ENCODE measurements at places on chromosomes 5 and 9.

DNA sequence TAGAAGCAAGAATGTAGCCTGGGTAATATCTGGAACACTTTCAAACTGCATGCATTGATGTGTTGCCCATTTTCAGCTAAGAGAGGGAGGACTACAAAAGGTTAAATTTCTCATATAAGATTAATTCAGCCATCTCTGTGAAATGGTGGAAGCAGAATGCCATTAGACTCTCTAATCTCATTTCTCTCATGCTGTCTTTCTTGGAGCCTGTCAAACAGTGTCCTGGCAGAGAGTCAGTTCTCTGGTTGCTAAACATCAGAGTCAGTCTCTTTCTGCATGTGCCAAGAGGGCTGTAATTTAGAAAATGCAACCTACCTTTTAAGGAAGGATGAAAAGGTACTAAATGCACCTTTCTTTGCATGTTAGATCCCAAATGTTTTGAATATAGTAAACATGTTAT lies 910 bp upstream of the GARNL3 start:
- no peak for DNase-seq

- no peak for DNase-seq
These were observed 48.2 kb downstream of the CHD1 start for GRCh38 chr5:98880598-98880997.

DNA sequence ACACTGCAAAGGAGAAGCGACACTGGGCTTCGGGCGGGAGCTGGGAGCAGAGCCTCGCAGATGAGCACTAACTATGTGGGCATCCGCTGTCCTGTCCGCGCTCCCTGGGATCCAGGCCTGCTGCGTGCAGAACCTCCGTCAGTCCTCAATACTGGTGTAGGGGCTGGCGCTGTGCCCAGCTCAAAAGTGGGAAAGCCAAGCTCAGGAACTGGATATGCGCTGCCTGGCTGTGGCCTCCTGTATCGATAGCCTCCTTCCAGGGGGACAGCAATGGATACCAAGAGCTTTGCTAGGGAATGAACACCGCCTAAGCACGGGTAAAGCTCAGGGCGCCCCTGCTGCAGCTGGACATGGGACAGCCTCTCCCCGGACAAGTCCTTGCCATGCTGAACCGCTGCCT lies 270.4 kb downstream of the NSG2 start:
- no peak for DNase-seq

DNA sequence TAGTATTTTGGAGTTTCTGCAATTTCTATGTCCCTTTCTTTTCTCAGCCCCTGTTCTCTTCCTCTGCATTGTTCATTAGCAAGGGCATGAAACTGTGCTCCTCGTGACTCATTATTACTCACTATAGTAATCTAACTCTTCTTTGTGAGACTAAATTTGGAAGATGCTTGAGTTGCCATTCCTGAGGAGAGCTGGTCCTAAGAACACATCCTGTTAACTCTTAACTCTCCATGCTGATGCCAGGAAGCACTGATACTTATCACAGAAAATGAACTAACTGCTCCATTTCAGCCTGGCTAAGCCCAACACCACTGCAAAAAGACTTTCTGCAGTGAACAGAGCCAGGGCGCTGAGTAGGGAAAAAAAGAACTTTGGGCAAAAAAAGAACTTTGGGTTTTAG lies 10.6 kb upstream of the CSNK1A1 start:
- no peak for DNase-seq

DNA sequence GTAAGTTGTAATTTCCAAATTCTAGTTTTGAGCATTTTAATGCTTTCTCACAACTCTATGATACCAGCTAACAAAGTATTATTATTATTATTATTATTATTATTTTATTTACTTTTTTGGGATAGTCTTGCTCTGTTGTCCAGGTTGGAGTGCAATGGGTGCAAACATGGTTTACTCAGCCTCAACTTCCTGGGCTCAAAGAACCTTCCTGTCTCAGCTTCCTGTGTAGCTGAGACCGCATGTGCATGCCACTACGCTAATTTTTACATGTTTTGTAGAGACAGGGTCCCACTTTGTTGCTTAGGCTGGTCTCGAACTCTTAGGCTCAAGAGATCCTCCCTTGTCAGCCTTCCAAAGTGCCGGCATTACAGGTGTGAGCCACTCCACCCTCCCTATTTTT lies 27.0 kb downstream of the LRRC70 start:
- DNase-seq = no peak

DNA sequence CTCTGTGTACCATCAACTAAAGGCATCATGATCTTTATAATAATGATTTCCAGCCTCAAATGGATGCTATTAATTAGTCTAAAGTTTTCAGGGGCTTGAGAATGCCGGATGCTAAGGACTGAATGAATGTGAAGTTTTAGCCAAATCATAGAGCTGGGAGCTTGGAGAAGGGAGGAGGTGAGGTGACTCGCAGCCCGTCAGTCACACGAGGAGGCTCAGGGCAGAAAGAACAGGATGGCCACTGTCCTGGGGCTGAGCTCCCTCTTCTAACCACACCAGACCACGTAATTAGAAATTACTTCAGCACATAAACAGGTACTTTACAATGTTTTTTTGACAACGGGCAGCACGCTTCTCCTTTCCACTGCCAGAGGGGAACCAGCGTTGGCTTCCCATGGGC lies 222.6 kb downstream of the NPR3 start:
- DNase-seq = no peak

- DNase-seq = no peak
These were observed 12.2 kb upstream of the STC2 start for GRCh38 chr5:173340451-173340850.

- no peak for DNase-seq
These were observed 96.6 kb downstream of the ADRB2 start for GRCh38 chr5:148923023-148923422.

- DNase-seq = no peak
These were observed 189.1 kb upstream of the IL12B start for GRCh38 chr5:159519365-159519764.

- DNase-seq = no peak
These were observed 651.1 kb downstream of the CCDC171 start for GRCh38 chr9:16203729-16204573.

- no peak for DNase-seq
These were observed 224.1 kb upstream of the TBCA start for GRCh38 chr5:78000191-78000590.

- DNase-seq = no peak
These were observed 27.6 kb downstream of the ALDH1A1 start for GRCh38 chr9:72925126-72925789.

- DNase-seq = no peak
These were observed 255.2 kb upstream of the CD180 start for GRCh38 chr5:67451640-67452279.

DNA sequence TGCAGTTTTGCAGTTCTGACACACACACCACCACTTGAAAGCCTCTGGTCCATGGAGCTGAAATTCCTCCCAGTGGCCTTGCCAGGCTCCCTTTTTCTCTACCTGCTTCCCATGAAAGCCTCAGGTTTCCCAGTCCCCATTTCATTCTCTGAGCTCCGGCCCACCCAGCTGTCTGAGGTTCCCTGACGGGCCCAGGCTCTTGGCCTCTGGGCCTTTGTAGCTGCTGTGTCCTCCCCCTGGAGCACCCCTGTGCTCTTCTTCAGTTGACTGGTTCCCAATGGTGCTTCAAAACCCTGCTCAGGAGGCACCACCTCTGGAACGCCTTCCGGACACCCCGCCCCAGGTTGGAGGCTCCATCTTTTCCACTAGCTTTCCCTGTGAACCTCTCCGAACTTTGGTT lies 155.9 kb upstream of the SHB start:
- DNase-seq = no peak

- DNase-seq = no peak
These were observed 132.1 kb upstream of the MTAP start for GRCh38 chr9:21670374-21670773.

- peak; percentile 76 for DNase-seq
These were observed 84.8 kb downstream of the WNK2 start for GRCh38 chr9:93268551-93269314.

- DNase-seq = no peak
These were observed 90.6 kb downstream of the PSD2 start for GRCh38 chr5:139886213-139886612.

GRCh38 chr5:72410688-72411295 lies 90.6 kb downstream of the PTCD2 start:
- no peak for DNase-seq

DNA sequence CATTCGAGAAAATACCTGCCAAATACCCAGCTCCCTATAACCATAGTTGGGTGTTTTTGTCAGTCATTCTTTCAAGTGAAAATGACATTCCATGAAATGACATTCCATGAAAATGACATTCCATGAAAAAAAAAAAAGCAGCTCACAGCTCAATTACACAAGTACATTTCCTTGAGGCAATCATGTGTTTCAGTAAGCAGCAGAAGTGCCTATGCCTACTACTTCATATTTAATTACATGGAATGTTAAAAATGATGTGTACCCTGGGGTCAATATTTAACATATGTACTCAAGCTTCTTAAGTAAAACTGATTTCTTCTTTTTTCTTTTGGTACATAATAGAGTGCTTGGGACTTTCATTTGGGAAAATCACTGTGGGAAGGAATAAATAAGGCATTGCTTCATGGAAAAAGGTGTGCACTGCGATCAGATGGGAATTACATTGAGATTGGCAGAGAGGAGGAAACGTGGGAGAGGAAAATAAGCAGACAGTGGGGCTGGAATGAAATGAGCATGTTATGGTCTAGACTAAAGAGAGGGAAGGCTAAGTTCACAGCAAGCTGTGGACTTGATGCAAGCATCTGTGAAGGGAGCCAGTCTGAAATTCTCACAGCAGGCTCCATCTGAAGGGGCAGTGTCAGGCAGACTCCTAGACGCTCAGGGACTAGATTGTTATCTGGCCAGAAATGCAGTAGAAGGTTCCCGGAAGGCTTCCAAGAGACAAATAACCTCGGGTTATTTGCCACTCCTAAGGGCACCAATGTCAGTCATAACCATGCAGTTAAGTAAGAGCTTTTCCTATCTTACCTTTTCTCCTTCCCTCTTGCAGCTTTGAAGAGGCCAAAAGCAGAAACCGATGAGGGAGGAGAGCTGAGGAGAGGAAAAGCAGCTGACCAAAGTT lies 15.2 kb upstream of the SPATA9 start:
- no peak for DNase-seq

GRCh38 chr5:102583276-102584124 lies 84.7 kb upstream of the SLCO6A1 start:
- DNase-seq = no peak
